MCF 10A (cell line): ENCODE measurements at places on chromosomes 3 and 15.
A peak's percentile ranks its signal among the peaks of the same experiment; 100 is the strongest.

GRCh38 chr15:73677146-73677607 lies 7.0 kb upstream of the CD276 start:
- no peak overlapping the region for H3K4me3 ChIP-seq
- peak; percentile 80 for DNase-seq
- no peaks in the 10 kb centered on the region for H3K27me3 ChIP-seq
- H3K27ac ChIP-seq = no peak overlapping the region
- peaks cover 2% of the 10 kb centered on the region for H3K4me1 ChIP-seq

GRCh38 chr3:46365041-46365440 lies 5.7 kb upstream of the CCR5 start:
- H3K27ac ChIP-seq = no peak overlapping the region
- DNase-seq = no peak

- no peak for DNase-seq
- H3K4me3 ChIP-seq = no peak overlapping the region
- no peaks in the 10 kb centered on the region for H3K36me3 ChIP-seq
- no peak overlapping the region for H3K27ac ChIP-seq
- H3K4me1 ChIP-seq = no peaks in the 10 kb centered on the region
These were observed 37.5 kb upstream of the IQSEC1 start for GRCh38 chr3:13110678-13111116.

- no peaks in the 10 kb centered on the region for H3K27me3 ChIP-seq
- H3K36me3 ChIP-seq = no peaks in the 10 kb centered on the region
- H3K4me1 ChIP-seq = no peaks in the 10 kb centered on the region
These were observed 20.8 kb upstream of the CNBP start for GRCh38 chr3:129204473-129204872.

DNA sequence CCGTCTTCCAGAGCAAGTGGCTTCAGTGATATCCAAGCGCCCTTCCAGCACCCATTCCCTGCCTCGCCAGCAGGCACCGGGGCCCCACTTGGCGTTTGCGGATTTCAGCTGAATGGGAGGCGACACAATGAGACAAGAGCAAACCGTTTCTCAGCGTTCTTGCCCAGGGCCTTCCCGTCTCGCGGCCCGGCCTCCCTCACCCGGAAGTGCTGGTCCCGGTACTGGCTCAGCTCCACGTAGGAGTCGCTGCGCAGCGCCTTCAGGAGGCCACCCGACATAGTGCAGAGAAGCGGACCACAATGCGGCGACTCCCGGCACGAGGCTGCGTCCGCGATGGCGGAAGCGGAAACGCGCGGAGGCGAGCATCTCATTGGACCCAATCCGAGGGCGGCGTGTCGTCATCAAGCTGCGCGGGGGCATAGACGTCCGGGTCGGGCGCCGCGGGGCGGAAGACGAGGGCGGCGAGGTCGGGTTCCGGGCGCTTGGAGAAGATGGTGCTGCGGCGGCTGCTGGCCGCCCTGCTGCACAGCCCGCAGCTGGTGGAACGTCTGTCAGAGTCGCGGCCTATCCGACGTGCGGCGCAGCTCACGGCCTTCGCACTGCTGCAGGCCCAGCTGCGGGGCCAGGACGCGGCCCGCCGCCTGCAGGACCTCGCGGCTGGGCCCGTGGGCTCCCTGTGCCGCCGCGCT lies at the start of gene NCBP2:
Gene NCBP2 (minus strand): TSS at position 303 of the 689 bp plus-strand sequence. CDS start 25 bp downstream, at position 278.
- peaks cover 53% of the 10 kb centered on the region for H3K36me3 ChIP-seq
- peak within 1 kb of the TSS; percentile 80 for H3K4me3 ChIP-seq
- no peaks in the 10 kb centered on the region for H3K27me3 ChIP-seq
- H3K27ac ChIP-seq = peak within 1 kb of the TSS; percentile 88
- peak; percentile 97 for DNase-seq
